ENCODE measurements at places on chromosomes 13 and 19.
A peak's percentile ranks its signal among the peaks of the same experiment; 100 is the strongest.

DNA sequence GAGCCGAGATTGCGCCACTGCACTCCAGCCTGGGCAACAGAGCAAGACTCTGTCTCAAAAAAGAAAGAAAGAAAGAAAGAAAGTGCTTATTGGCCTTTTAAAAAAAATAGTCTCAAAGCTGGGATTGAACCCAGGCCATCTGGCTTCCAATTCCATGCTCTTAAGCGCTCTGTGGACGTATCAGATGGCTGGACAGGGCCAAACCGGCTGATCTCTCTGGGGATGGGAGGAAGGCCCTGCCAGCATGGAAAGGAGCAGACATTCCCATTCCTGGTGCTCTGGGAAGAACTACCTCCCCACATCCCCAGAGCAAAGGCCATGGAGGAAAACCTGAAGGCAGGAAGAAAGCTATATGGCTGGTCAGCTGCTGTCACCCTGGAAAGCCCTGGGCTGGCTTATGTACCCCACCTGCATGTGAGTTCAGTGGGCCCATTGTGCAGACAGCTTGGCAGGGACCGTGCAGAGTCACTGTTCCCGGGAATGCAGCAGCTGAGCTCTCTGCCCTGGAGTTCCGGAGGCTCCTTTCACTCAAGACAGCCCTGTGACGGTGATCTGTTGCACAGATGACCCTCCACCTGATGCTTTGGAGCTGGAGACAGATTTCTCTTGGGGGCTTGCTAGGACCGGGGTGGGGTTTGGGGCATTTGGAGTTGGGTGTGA lies 84.3 kb downstream of the SIPA1L3 start:
- no peaks in the 10 kb centered on the region for H3K27me3 ChIP-seq
- no peak overlapping the region for H3K4me3 ChIP-seq
- H3K27ac ChIP-seq: peak overlapping the region; percentile 45

DNA sequence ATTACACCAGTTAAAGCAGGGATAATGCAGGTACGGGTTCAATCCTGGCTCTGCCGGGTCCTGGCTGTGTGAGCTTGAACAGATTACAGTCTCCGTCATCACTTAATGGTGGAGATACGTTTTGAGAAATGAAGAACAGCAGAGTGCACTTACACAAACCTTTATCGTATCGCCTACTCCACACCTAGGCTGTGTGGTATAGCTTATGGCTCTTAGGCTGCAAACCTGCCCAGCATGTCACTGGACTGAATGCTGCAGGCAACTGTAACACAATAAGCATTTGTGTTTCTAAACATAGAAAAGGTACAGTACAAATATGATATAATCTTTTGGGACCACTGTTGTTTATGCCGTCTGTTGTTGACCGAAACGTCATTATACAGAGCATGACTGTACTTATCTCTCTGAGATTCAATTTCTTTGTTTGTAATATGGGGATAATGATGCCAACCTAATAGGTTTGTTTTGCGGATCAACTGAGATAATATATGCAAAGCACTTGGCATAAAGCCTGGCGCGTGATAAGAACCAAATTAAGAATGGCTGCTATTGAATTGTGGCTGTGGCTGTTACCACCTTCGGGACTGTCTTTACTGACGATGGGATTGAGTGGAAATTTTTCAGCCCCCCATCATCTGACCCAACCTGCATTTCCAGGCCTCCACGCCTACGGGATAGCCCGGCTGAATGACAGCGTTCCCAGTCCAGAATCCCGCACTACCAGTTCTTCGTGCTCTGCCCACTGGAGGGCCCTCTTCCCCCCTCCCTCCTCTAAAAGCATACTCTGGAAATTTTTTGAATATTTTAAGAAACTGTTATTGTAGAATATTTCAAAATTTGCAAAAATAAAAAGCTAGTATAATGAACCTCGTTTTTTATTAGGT lies 11.2 kb downstream of the KRTDAP start:
- H3K27ac ChIP-seq: no peak overlapping the region
- peaks cover 2% of the 10 kb centered on the region for H3K4me1 ChIP-seq
- no peak overlapping the region for H3K4me3 ChIP-seq
- peaks cover 4% of the 10 kb centered on the region for H3K27me3 ChIP-seq
- no peak for DNase-seq

GRCh38 chr13:112058519-112058873 lies 8.5 kb upstream of the SOX1 start:
- H3K4me3 ChIP-seq: no peak overlapping the region
- peaks cover 2% of the 10 kb centered on the region for H3K36me3 ChIP-seq
- no peak for DNase-seq

DNA sequence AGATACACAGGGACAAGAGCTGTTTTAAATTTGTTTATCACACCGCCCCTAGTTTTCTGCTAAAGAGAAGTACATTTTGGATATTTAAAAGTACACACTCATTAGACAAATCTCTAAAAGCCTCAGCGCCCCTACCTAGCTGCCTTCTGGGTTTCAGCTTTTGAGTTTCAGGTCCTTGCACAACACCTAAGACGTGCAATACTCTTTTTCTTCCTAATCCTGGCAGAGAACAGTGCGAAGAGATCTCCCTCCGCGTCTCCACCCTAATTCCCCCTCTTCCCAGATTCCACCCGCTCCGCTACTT lies 421 bp upstream of the KLF5 start:
- DNase-seq: no peak
- no peaks in the 10 kb centered on the region for H3K36me3 ChIP-seq
- H3K4me1 ChIP-seq: peaks cover 9% of the 10 kb centered on the region
- peaks cover 16% of the 10 kb centered on the region for H3K27me3 ChIP-seq

- no peak overlapping the region for H3K27ac ChIP-seq
- no peaks in the 10 kb centered on the region for H3K4me1 ChIP-seq
- DNase-seq: no peak
- no peak overlapping the region for H3K4me3 ChIP-seq
- H3K36me3 ChIP-seq: peaks cover 3% of the 10 kb centered on the region
- H3K27me3 ChIP-seq: no peaks in the 10 kb centered on the region
These were observed 115.4 kb downstream of the UGGT2 start for GRCh38 chr13:95937714-95938320.

DNA sequence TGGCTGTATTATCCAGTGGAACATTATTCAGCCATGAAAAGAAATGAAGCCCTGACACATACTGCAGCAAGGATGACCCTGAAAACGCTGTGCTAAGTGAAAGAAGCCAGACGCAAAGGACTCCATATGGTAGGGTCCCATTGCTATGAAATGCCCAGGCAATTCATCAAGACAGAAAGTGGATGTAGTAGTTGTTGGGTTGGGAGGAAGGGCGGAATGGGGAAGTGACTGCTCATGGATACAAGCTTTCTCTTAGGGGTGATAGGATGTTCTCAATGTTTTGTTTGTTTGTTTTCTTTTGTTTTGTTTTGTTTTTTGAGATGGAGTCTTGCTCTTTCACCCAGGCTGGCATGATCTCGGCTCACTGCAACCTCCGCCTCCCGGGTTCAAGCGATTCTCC lies 11.1 kb upstream of the CEACAM16 start:
- peaks cover 25% of the 10 kb centered on the region for H3K4me1 ChIP-seq
- H3K4me3 ChIP-seq: no peak overlapping the region
- H3K27me3 ChIP-seq: peaks cover 14% of the 10 kb centered on the region
- no peak overlapping the region for H3K27ac ChIP-seq
- DNase-seq: no peak
- H3K36me3 ChIP-seq: no peaks in the 10 kb centered on the region

DNA sequence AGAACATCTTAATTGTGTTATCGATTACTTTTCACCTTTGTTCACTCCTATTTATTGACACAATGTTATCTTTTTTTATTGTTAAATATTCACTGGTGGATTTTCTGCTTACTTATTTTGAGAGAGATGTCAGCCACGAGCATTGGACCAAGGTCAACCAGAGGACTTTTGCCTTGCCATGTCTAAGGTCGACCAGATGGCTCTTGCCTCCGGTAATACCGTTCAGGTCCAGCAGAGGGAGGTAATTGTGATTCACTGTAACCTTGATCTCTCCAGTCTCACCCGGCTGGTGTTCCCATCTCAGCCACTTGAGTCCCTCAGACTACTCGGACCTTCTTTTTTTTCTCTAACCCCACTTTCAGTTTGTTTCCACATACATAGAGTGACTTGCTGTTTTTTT lies 1438.1 kb downstream of the UQCRFS1 start:
- peaks cover 59% of the 10 kb centered on the region for H3K36me3 ChIP-seq
- peaks cover 2% of the 10 kb centered on the region for H3K4me1 ChIP-seq

- peaks cover 2% of the 10 kb centered on the region for H3K4me1 ChIP-seq
- no peak overlapping the region for H3K27ac ChIP-seq
- no peak for DNase-seq
- no peaks in the 10 kb centered on the region for H3K36me3 ChIP-seq
- H3K4me3 ChIP-seq: no peak overlapping the region
These were observed 196.9 kb upstream of the UBL3 start for GRCh38 chr13:30047154-30047874.

- H3K36me3 ChIP-seq: no peaks in the 10 kb centered on the region
- DNase-seq: no peak
- no peaks in the 10 kb centered on the region for H3K4me1 ChIP-seq
- no peak overlapping the region for H3K27ac ChIP-seq
- no peaks in the 10 kb centered on the region for H3K27me3 ChIP-seq
These were observed 1784.6 kb downstream of the SLITRK5 start for GRCh38 chr13:89455741-89456140.

GRCh38 chr19:53876651-53877224 lies 5.3 kb upstream of the PRKCG start:
- peak overlapping the region; percentile 53 for H3K27ac ChIP-seq
- peaks cover 10% of the 10 kb centered on the region for H3K4me1 ChIP-seq
- peaks cover 12% of the 10 kb centered on the region for H3K36me3 ChIP-seq
- no peak overlapping the region for H3K4me3 ChIP-seq
- no peak for DNase-seq
- H3K27me3 ChIP-seq: peaks cover 7% of the 10 kb centered on the region

DNA sequence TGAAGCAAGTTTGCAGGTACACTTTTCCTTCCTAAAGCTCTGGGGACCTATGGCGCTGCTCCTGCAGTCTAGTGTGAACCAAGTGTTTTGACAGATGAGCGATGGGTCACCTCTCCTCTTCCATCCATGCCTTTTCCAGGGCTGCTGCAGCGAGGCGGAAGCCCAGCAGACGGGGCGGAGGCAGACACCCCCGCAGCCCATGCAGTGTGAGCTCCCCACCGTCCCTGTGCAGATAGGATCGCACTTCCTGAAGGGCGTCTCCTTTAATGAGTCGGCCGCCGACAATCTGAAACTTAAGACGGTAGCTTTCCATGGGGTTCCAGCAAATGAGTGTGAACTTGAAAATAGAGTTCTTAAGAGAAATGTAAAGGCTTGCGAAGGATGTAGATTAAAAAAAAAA lies 37.1 kb upstream of the GPI start:
- no peak for DNase-seq
- H3K36me3 ChIP-seq: peaks cover 41% of the 10 kb centered on the region
- no peak overlapping the region for H3K4me3 ChIP-seq
- no peak overlapping the region for H3K27ac ChIP-seq
- H3K27me3 ChIP-seq: no peaks in the 10 kb centered on the region

GRCh38 chr13:83716121-83716520 lies 166.2 kb downstream of the SLITRK1 start:
- no peaks in the 10 kb centered on the region for H3K36me3 ChIP-seq
- no peak overlapping the region for H3K4me3 ChIP-seq
- DNase-seq: no peak

- peaks cover 3% of the 10 kb centered on the region for H3K27me3 ChIP-seq
- peak overlapping the region; percentile 18 for H3K27ac ChIP-seq
- H3K4me3 ChIP-seq: peak overlapping the region; percentile 8
- H3K36me3 ChIP-seq: peaks cover 3% of the 10 kb centered on the region
- DNase-seq: no peak
These were observed 178.8 kb upstream of the KL start for GRCh38 chr13:32837307-32837972.

- H3K4me1 ChIP-seq: peaks cover 52% of the 10 kb centered on the region
- no peaks in the 10 kb centered on the region for H3K27me3 ChIP-seq
- H3K4me3 ChIP-seq: peak overlapping the region; percentile 83
- DNase-seq: no peak
These were observed 8.0 kb downstream of the RNASEH2B start for GRCh38 chr13:50917572-50917971.

GRCh38 chr19:47350630-47351029 lies 1.5 kb downstream of the DHX34 start:
- no peak for DNase-seq
- peak overlapping the region; percentile 18 for H3K4me3 ChIP-seq
- peaks cover 16% of the 10 kb centered on the region for H3K36me3 ChIP-seq
- H3K27ac ChIP-seq: peak overlapping the region; percentile 24

DNA sequence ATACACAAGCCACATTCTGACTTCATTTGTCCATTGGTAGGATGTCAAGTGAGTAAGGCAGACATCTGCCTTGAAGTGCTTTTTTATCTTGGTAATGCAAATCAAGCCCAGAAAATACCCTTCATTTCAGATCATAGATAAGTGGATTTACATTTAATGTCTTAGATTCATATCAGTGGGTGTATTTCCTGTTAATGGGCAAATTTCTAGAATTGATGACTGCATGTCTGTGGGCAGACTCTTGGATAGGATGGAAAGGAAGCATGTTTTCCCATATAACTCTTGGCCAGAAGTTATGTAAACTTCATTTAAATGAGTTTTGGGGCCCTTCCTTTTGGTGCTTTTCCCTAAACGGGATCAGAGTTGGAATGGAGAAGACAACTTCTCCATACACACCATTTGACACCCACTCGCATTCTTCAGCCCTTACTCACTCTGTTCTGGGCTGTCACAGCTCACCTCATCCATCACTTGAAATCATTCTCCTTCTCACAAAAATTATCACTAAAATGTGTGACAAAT lies 154.6 kb downstream of the FLT1 start:
- H3K4me1 ChIP-seq: no peaks in the 10 kb centered on the region
- H3K4me3 ChIP-seq: no peak overlapping the region
- peaks cover 10% of the 10 kb centered on the region for H3K27me3 ChIP-seq
- H3K36me3 ChIP-seq: peaks cover 4% of the 10 kb centered on the region
- DNase-seq: no peak

- no peak overlapping the region for H3K4me3 ChIP-seq
- no peaks in the 10 kb centered on the region for H3K27me3 ChIP-seq
- H3K27ac ChIP-seq: no peak overlapping the region
- H3K36me3 ChIP-seq: no peaks in the 10 kb centered on the region
- no peaks in the 10 kb centered on the region for H3K4me1 ChIP-seq
These were observed 344.4 kb upstream of the PCDH9 start for GRCh38 chr13:67574320-67575233.

- DNase-seq: no peak
- H3K4me3 ChIP-seq: no peak overlapping the region
- peaks cover 14% of the 10 kb centered on the region for H3K4me1 ChIP-seq
- peaks cover 22% of the 10 kb centered on the region for H3K36me3 ChIP-seq
- H3K27ac ChIP-seq: no peak overlapping the region
These were observed 3.4 kb upstream of the PIK3R2 start for GRCh38 chr19:18149596-18149975.

DNA sequence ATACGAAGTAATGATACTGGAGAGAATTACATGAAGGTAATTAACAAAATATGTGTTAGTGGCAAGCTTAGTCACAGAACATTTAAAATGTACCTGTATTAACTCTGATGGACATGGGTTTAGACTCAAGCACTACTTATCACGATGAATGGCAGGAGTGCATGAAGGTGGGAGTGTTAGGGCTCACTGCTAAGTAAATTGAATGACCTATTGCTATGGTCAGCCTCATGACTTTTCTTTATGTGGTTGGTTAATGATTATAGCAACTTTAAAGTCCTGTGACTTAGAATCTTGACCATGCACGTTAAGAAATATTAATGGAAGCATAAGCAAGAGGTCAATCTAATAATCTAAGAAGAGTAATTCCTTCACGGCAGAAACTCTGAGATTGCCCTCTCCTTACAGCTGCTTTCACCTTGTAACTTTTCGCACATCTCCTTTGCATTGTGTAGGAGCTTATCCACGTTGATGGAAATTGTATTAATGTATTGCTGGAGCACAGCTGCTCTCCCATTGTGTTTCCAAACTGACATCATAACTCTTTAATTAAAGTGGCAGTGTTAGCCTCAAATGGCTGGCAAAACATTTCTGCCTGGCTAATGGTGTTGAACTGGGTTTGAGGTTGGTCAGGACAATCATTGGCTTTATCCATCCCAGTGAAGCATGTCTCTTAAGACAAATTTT lies 114.5 kb downstream of the RXFP2 start:
- H3K36me3 ChIP-seq: no peaks in the 10 kb centered on the region
- H3K27me3 ChIP-seq: no peaks in the 10 kb centered on the region
- no peak for DNase-seq
- no peak overlapping the region for H3K27ac ChIP-seq
